ENCODE measurements at places on chromosomes 1 and 21. TPM values are rescaled to one million over a fixed set of nuclear protein-coding genes. Genes with fewer than 3 reads are reported as not detected.

DNA sequence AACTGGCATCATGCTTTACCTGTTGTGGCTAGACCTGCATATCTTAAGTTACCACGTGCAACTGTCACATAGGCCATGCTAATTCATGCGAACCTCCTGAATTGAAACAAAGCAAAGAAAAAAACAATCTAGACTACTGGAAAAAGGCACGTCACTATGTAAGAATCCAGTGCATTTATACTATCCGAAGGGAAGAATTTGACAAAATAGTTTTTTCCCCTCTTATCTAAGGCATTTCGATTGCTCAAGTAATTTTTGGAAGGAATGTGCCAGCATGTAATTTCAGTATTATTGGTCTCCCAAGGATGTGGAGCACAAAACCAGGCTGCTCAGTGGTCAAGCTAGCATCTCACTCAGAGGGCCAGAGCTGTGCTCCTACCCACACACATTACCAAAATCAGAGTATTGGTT is 31.5 kb upstream of the C1orf198 start:
- DNase-seq = no peak

GRCh38 chr1:77950873-77951272 is 28.0 kb downstream of the FUBP1 start:
- DNase-seq = no peak

DNA sequence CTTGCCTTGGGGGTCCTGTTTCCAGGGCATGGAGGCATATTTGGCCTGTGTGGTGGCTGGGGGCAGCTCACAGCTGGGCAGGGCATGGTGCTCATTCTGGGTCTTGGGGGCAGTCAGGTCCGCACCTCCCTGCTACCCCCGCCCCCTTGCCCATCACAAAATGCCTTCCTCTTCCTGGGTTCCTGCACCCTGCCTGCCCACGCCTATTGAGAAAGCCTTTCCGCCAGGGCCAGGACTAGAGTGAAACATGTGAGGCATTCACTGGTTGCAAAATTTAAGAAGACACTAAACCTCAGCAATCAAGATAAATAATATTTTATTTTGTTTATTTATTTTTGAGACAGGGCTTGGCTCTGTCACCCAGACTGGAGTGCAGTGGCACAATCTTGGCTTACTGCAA is 19.7 kb downstream of the PTAFR start:
- DNase-seq = no peak

DNA sequence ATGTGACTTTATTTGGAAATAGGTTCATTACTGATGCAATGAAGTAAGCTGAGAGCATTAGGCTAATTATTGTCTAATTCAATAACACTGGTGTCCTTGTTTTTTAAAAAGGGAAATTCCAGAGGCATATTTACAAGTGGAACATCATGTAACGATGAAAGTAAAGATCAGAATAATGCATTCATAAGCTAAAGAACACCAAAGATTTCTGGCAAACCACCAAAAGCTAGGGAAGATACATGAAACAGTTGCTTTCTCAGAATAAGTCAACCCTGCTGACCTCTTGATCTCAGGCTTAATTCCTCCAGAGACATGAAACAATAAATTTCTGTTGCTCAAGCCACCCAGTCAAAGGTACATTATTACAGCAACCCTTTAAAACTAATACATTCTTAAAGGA is 20.3 kb upstream of the IFI16 start:
- DNase-seq = no peak

GRCh38 chr1:46681333-46682034 is 9.8 kb downstream of the TEX38 start:
- DNase-seq = no peak

DNA sequence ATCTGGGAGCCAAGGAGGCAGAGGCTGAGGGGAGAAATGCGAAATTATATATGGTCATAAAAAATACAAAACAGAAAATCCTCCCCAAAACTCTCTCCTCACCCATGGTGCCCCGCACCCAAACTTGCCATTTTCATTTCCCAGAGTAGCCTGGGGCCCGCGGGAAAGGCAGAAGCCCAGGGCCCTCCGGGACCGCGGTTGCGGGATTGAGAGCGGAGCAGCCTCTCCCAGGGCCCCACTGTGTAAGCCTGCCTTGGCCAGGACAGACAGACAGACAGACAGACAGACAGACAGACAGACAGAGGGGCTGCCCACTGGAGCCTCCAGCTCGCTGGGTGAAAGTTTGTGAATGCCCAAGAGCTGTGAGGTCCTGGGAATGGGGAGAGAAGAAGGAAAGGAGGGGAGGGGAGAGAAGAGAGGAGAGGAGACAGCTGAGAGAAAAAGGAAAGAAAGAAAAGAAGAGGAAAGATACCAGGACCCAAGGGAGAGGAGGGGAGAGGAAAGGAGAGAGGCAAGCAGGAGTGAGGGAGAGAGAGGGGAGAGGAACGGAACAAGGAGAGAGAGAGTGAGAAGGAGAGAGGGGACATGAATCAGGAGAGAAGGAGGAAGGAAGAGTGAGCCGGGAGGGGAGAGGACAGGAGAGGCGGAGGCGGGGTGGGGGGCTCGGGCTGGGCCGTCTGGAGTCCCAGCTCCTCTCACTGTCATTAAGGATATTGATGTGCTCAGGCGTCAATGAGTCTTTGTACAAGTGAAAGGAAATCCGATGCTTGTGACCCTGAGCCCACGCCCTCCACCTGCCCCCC is 69.3 kb upstream of the CASZ1 start:
- no peak for DNase-seq

DNA sequence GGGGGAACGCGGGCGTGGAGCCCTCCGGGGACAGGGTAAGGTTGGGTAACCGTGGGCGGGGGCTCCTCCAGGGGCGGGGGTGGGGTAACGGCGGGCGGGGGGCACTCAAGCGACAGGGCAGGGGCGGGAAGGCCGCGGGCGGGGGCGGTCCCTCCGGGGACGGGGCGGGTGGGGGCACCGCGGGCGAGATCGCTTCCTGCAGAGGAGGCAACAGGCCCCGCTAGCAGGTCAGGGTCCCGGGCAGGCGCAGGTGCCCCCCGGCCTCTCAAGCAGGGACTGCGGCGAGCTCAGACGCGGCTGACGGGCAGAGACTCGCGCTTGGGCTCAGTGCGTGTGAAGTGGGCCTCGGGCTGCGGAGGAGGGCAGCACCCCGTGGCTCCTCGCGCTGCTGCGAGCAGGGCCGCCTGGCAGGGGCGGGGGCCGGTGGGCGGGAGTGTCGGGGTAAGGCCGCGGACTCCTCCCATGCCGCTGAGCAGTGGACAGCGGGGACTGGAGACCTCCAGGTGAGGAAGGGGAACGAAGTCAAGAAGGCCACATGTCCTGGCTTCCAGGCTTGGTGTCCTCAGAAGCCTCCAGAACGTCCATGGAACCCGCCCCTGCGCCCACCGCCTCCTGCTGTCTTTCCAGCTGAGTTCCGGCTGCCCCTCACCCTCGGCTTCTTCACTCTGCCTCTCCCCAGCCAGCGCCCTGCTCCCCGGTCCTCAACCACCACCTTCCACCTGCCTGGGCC is 627 bp upstream of the GNB1 start:
- DNase-seq = peak; percentile 62

DNA sequence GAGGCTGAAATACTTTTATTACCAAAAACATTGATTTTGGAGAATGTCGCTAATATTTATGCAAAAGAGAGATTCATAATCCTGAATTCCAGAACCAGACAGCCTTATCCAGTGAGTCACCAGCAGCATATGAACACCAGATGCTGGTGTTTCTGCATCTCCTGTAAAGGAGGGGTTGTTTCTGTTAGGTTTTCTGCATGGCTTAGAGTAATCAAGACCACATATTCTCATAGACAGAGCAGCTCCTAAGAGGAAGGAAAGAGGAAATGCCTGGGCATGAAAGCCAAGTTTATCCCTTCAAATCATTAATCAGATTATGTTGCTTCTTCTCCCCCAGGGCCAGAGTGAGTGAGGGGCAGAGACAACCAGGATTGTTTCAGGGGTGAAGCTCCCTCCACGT is 86.2 kb downstream of the NGF start:
- DNase-seq = no peak

- DNase-seq = no peak
These were observed 686.9 kb downstream of the LRRIQ3 start for GRCh38 chr1:73511038-73511437.

DNA sequence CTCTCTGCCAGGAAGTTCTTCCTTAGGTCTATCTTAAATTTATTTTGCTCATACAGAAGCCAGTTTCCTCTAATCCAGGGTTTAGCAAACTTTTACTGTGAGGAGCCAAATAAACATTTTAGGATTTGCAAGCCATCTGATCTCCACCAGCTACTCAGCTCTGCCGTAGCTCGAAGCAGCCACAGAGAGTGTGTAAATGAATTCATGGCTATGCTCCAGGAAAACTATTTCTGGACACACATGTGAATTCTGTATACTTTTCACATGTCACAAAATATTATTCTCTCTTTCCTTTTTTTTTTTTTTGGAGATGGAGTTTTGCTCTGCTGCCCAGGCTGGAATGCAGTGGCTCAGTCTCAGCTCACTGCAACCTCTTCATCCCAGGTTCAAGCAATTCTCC is 13.4 kb upstream of the AGTRAP start:
- no peak for DNase-seq

DNA sequence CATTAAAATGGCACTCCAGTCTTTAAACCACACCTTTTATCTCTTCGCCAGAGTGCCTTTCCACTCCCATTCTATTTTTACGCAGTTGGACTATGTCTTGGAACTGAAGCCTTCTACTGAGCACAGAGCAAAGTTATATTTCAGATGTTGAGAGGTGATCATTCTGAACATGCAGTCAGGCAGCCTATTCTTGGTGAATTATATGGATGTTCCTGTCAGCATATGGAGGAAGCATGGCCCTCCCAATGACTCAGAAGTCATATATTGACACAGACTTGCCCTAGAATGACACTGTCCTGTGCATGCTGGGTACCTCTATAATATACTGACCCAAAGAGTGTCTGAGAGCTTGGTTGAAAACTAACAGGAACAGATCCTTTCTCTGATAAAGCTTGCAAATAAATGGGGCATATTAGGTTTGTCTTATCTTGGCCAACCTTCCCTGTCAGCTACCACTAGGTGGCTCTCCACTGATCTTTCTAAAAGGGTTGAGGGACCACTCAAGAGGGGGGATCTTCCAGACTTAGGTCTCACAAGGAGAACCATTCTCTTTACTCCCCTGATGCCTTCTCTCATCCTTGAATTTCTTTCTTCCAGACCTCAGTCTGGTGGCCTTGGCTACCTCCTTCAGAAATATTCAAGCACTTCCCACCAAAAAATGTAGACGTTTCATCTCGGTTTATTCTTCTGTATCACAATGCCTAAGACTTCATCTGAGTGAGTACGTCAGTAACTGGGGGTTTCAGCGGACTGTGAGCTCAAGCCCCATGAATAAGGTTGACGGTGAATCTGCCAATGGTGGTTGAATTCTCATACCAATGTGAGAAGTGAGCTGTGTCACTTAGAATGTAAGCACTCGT is 11.8 kb upstream of the ALG14 start:
- no peak for DNase-seq

DNA sequence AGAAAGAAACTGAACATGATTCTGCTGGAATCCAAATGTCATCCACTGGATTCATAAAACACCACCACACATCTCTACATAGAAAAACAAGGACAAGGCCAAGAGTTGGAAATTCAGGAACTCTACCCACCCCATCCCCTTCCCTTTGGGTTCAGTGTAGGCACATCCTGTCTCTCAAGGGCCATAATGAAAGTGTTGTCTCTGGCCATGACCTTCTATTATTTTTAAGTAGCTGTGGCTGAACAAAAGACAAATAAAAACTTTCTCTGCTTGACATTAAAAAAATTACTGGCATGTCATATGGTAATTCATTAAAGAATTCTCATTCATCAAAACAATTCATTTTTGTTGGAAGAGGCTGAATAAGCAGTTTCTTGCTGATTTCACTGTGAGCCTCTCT is 54.9 kb upstream of the ZBTB18 start:
- no peak for DNase-seq

GRCh38 chr1:44747878-44748277 is 8.2 kb downstream of the KIF2C start:
- DNase-seq = no peak

DNA sequence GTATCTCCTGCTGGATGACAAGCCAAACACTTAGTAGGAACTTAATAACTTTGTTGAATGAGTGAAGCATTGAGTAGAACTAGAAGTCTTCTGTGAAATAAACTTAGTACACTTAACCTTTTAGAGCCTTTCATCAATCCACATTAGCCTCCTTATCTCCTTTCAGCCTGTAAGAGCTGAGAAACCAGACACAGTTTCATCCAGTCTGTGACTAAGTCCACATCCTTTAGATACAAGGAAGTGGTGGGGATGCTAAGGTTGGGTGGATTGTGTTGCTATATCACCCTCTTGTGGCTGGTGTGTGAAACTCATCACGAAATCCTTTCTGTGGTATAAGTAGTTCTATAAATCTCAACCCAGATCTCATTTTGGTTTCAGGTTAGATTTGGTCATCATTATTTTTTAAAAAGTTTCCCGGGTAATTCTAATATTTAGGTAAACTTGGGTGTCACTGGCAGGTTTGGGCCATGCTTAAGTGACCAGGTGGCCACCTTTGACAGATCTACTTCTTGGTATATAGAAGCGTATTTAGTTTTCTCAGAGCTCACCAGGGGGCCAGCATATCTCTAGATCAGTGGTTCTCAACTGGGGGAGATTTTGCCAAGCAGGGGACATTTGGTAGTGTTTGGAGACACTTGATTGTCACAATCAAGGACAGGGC is 27.8 kb upstream of the CD84 start:
- DNase-seq = no peak

DNA sequence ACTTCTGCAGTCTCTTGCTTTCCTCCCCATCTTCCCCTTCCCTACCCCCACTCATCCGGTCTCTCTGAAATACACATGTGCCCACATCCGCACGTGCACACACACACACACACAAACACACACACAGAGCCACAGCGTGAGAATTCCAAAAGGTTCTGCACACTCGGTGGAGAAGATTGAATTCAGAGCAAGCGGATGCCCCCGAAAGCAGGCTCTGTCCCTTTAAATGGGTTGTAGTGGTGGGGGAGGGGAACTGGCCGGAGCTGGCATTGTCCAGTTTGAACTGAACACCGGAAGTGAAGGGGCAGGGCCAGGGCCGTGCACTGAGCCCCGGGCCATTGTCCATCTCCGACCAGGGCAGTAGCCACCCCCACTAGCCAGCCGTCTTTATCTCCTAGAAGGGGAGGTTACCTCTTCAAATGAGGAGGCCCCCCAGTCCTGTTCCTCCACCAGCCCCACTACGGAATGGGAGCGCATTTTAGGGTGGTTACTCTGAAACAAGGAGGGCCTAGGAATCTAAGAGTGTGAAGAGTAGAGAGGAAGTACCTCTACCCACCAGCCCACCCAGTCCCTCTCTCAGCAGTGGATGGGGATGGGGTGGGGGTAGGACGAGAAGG is 1.3 kb upstream of the LIN28A start:
- no peak for DNase-seq

- no peak for DNase-seq
These were observed 58.7 kb upstream of the SIM2 start for GRCh38 chr21:36640174-36640720.

GRCh38 chr1:153939476-153939875 is 7.0 kb downstream of the DENND4B start:
- DNase-seq = no peak

NTMT2 gene
- total RNA-seq = not detected

NUP210L gene
- 0.04 TPM for total RNA-seq

MTARC1 gene
- 10.8 TPM for total RNA-seq

CRNN gene
- not detected for total RNA-seq

FLG2 gene
- not detected for total RNA-seq

C1orf167 gene
- total RNA-seq = not detected

PIK3C2B gene
- 36.3 TPM for total RNA-seq

VAV3 gene
- 3.2 TPM for total RNA-seq

ECM1 gene
- 5.0 TPM for total RNA-seq
